ENCODE measurements at places on chromosomes 11 and 22.

DNA sequence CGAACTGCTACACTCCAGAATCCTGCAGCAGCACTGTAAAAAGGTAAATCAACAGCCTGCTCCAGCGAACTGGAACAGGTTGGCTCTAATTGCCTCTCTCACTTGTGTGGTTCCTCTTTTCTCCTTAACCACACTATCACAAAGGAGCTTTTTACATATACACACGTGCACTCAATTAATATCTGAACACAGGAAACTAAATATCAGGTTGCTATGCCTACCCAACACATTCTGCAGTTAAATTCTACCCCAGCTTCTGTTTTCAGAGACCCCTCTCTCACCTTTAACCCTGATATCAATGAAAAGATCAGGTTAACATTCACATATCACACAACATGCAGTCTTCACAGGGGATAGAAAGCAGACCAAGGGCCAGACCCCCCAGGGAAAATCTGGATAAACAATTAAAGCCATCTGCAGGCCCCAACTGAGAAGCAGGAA lies 11.0 kb downstream of the RBFOX2 start:
- no peak for DNase-seq

- no peak for DNase-seq
These were observed 12.6 kb downstream of the THYN1 start for GRCh38 chr11:134240592-134240991.

DNA sequence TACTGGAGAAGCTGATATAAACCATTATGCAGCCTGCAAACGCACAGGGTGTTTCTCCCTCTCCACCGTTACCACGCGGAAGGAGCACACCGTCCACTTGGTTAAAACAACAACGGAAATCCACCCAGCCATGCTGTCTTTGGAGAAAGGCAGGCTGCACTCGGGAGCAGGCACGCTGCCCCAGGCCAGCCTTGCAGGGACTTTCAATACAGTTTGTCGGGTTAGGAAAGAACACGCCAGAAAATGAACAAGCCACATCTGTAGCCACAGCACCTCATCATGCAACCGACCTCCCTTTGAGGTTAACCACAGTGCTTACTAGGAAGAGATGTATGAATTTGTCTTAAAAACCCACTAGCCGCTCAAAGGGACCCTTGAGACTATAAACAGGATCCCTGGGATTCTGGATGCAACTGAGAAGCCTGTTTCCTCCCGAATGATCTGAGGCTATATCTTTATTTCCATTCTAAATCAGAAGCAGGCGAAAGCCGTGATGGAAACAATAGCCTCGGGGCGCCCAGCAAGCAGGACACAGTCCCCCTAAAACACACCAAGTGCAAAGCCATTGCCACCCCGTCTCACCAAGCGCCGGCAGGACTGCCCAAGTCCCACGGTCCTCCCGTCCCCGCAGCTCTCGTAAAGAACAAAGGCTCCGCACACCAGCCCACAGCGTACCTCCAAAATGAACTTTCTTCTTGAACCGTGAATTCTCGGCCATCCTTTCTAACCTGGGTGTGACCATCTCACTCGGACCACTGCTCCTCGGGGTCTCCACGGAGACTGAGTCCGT lies 318.9 kb downstream of the CTTN start:
- no peak for DNase-seq

- DNase-seq = no peak
These were observed 855.8 kb upstream of the LRRC4C start for GRCh38 chr11:42315267-42315666.

- no peak for DNase-seq
These were observed 41.3 kb upstream of the TUB start for GRCh38 chr11:8039530-8040260.

GRCh38 chr22:31857247-31857646 lies 87.1 kb upstream of the YWHAH start:
- no peak for DNase-seq

DNA sequence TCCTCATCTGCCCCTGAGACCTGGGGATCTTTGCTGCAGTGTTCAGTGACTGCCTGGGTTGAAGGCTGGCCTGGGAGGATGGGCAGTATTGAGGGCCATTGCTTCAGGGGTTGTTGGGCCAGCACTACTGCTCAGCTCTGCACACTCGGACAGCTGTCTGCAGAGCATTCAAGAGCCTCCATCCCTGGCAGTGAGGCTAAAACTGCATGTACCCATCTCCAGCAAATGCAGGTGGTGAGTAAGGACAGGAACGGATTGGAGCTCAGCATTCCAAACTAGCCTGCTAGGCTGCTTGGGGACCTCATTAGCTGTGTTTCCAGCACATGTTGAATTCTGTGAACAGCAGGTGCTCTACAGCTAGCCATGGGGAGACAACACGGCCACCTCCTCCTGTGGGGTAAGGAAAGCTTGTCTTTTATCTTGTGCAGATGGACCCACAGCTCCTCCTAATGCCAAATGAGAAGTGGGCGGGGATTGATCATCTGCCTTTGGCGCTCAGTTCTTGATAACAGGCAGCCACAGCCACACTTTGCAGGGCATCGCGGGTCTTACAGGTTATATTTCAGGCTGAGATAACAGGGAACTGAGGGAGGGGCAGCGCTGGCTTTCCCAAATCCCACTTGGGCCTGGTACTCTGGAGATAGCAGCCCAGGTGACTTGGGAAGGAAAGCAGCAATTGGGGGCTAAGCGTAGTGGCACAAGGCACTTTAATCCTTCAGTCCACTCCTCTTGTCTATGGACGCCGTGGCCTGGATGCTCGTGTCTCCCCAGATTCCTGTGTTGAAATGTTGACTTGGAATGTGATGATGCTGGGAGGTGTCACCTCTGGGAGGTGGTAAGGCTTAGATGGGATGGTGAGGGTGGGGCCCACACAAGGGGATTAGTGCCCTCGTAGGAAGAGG lies 254.5 kb upstream of the B3GAT1 start:
- no peak for DNase-seq

GRCh38 chr11:31671681-31672080 lies 139.4 kb downstream of the PAX6 start:
- DNase-seq = no peak

DNA sequence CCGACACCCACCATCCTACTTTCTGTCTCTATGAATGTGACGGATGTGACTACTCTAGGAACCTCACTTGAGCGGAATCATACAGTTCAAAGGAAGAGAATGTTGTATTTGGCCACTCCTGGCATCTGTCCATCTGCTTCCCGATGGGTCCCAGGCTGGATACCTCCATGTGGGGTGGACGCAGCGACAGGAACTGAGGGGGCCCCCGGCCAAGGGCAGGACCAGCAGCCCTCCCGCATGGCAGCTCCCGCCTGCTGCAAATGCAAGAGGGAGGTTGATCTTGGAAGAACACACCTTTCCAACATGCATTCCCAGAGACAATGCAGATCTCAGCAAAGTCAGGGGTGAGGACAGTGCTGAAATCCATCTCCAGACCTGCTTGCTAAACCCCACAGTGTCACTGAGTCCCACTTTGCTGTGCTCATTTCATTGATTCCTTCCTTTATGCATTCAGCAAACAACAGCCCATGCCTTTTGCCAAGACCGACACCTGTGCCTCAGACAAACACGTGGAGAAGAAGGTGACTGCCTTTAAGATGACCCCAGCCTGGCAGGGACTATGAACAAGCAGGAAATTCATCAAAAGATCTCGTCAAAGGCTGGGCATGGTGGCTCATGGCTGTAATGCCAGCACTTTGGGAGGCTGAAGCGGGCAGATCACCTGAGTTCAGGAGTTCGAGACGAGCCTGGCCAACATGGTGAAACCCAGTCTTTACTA lies 246.2 kb downstream of the CTTN start:
- no peak for DNase-seq

DNA sequence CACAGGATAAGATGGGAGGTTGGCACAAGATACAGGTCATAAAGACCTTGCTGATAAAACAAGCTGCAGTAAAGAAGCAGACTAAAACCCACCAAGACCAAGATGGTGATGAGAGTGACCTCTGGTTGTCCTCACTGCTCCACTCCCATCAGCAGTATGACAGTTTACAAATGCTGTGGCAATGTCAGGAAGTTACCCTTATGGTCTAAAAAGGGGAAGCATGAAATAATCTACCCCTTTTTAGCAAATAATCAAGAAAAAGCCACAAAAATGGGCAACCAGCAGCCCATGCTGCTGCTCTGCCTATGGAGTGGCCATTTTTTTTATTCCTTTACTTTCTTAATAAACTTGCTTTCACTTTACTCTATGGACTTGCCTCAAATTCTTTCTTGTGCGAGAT lies 8.7 kb upstream of the PIWIL4 start:
- no peak for DNase-seq
